ENCODE measurements at places on chromosomes 6 and 20. TPM values are rescaled to one million over a fixed set of nuclear protein-coding genes. Genes with fewer than 3 reads are reported as not detected.

DNA sequence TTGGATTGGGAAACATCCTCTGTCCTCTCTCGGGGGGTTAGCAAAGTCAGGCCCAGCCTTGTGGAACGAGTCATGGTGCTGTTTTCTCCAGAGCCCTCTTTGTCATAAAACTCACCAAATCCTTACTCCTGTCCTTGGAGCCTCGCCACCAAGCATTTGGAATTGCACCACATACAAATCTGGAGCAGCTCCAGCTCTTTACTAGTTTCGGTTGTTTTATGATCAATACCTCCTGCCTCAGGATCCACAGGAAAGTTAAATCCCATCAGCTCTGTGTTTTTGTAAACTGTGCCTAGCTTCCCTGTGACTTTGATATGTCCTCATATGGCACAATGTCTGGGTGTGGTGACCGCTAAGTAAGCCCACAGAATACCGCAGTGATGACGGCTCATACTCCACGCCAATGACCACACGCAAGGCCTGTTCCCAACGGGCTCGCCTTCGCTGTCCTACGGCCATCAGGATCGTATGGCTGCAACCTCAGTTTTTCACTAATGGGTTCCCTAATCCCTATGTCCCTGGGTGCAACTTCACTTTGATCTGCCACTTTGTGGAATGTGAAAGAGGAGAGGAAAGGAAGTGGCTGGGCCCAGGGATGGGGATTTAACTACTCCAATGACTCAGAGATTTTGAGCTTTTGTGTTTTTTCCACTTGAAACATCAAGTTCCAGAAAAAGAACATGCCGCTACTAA, 111.3 kb upstream of the FOXQ1 start:
- H3K4me1 ChIP-seq, result peaks cover 3% of the 10 kb centered on the region
- H3K36me3 ChIP-seq, result no peaks in the 10 kb centered on the region
- H3K27ac ChIP-seq, result no peak overlapping the region
- peaks cover 34% of the 10 kb centered on the region for H3K27me3 ChIP-seq
- DNase-seq, result no peak

DNA sequence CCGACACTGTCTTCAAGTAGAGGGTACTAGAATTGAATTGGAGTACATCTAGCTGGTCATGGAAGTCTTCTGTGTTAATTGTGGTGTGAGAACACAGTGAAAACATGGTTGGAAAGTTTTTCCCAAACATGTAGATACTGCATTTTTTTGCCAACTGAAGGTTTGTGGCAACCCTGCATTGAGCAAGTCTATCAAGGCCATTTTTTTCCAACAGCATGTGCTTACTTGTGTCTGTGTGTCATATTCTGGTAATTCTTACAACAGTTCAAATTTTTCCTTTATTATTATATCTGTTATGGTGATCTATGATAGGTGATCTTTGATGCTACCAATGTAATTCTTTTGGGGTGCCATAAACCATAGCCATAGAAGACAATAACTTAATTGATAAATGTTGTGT, 147.0 kb downstream of the MYB start:
- H3K4me3 ChIP-seq, result no peak overlapping the region
- H3K4me1 ChIP-seq, result peaks cover 2% of the 10 kb centered on the region
- no peak overlapping the region for H3K27ac ChIP-seq
- DNase-seq, result no peak
- H3K27me3 ChIP-seq, result no peaks in the 10 kb centered on the region
- H3K36me3 ChIP-seq, result peaks cover 9% of the 10 kb centered on the region

DNA sequence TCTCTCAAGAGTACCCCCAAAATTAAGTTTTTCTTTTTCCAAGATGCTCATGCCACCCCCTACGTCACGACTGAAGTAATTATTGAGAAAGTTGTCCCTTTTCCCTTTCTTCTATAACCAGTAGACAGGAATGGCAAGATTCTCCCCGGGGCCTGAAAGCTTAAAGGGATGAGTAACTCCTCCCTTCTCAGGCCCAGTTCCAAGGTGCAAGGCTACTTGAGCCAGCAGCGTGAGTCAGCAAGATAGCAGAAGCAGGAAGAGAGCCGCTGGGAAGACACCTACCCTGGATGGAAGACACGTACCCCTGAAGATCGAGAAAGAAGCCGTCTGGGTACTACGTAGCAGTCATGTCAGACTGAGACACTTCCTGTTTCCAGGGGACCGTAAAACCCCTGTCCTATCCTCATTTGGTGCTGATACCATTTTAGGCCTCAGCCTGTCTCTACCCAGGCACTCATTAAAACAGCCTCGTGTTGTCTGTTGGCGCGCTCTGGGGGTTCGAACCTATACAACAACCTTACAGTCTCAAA, 241.0 kb downstream of the ADGRG6 start:
- no peaks in the 10 kb centered on the region for H3K4me1 ChIP-seq
- H3K27me3 ChIP-seq, result no peaks in the 10 kb centered on the region
- DNase-seq, result no peak
- H3K36me3 ChIP-seq, result no peaks in the 10 kb centered on the region

Gene FAM50B
- total RNA-seq, result 2.8 TPM

All from progenitor cell of endocrine pancreas (in vitro differentiated cells).